Peyer's patch (tissue), 4 donors: ENCODE measurements at places on chromosomes 12 and 14.
A peak's percentile ranks its signal among the peaks of the same experiment; 100 is the strongest.

DNA sequence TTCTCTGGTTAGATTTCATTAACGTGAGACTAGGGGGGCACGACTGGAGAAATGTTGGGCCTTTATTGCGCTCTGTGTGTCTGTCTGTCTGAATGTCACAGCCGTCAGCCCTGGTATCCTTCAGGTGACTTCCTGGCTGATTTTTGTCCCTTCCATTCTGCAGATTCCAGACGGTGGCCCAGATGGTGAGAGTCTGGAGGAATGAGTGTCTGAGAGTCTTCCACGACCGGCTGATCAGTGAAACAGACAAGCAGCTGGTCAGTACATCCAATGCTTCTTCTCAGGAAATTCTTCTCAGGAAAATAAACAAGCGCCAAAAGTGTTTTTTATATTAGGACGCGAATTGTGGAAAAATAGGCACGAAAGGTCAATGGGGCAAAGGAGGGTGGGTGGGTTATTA lies 93.5 kb downstream of the CCDC92 start:
- DNase-seq, result no peak

- no peak for DNase-seq
These were observed 14.2 kb upstream of the LRIG3 start for GRCh38 chr12:58934528-58934927.

- DNase-seq, result peak; percentile 47
These were observed 238.2 kb upstream of the SSTR1 start for GRCh38 chr14:37969511-37969979.

DNA sequence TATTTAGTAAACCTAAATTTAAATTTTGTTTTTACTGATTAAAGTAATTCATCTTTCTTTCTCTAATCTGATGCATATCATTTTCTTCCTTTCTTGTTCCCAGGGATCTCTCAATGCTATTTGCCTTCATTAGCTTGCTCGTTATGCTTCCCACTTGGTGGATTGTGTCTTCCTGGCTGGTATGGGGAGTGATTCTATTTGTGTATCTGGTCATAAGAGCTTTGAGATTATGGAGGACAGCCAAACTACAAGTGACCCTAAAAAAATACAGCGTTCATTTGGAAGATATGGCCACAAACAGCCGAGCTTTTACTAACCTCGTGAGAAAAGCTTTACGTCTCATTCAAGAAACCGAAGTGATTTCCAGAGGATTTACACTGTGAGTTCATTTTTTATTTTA lies 48.6 kb downstream of the VEZT start:
- DNase-seq, result no peak

- peak; percentile 87 for DNase-seq
These were observed at the start of gene LRP1 for GRCh38 chr12:57127726-57128518. Gene LRP1 (plus strand): TSS chr12:57128483. CDS start chr12:57128965, 482 bp downstream.

GRCh38 chr12:106914796-106915634 lies 40.7 kb upstream of the TMEM263 start:
- no peak for DNase-seq

- no peak for DNase-seq
These were observed 29.2 kb upstream of the CRY1 start for GRCh38 chr12:107122452-107122958.

- peak; percentile 84 for DNase-seq
These were observed 20.5 kb downstream of the ZDHHC22 start for GRCh38 chr14:77120771-77121743.

- no peak for DNase-seq
These were observed 4.9 kb downstream of the GSTZ1 start for GRCh38 chr14:77325746-77326094.

- DNase-seq, result no peak
These were observed 34.6 kb downstream of the PACS2 start for GRCh38 chr14:105348945-105349699.

- no peak for DNase-seq
These were observed 493.1 kb downstream of the NOVA1 start for GRCh38 chr14:26104717-26105116.

DNA sequence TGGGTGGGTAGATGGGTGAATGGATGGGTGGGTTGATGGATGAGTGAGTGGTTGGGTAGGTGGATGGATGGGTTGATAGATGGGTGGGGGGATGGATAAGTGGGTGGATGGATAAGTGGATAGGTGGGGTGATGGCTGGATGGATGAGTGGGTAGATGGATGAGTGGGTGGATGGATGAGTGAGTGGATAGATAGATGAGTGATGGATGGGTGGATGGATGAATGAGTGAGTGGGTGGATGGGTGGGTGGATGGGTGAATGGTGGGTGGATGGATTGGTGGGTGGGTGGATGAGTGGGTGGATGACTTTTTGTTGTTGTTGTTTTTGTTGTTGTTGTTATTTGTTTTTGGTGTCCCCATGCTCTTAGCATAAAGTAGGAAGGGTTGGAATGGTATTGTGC lies 45.5 kb downstream of the TBX5 start:
- no peak for DNase-seq

- DNase-seq, result no peak
These were observed 255.0 kb downstream of the PAX9 start for GRCh38 chr14:36916668-36917067.

- DNase-seq, result no peak
These were observed 407.9 kb upstream of the ATXN7L3B start for GRCh38 chr12:74129702-74130101.

DNA sequence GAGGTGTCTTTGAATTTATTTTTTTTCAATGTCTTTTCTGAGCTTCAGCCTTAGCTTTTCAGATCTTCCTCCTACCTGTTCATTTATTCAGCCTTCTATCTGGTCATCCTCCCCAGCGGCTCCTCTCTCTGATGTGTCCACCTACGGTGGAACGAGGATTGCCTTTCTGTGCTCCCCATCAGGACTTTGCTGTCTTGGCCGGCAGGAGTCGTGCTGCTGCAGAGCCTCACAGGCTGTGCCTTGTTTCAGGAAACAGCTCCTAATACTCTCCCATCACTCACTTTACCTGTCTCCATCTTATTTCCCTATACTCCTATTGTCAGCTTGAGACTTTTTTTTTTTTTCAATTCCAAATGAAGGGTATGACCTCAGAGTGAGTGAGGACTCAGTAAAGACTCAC lies 76.9 kb downstream of the KICS2 start:
- no peak for DNase-seq

DNA sequence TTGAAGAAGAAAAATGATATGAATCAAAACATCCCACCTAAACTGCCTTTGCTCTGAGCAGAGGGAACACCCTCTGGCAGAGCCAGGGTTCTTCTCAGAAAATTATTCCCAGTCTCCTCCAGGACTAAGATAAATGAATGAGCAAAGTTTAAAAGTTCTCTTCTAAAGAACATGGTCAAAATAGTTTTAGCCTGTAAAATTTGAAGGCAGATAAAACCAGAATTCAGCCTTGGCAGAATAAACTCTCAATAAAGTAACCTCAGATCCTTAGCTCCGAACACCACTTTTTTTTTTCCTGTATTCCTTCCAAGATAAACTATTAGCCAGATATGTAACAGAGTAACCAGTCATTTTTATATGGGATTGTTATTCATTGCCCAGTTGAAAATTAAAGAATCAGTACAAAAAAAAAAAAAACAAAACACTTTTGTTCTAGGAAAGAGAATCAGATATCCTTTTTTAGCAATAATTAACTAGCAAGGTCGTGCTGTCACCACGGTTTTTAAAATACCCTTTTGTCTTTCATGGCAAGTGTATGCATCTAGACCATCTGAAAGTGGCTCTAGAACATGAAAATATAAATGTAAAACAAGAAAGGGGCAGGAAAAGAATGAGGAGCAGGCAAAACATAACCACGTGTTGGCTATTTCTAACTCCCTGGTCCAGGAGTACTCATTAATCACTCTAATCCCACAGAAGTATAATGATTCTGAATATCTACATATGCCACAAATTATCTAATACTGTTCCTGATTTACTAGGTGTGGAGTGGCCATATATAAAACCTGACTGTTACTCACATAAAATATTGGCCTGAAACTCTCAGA lies 60.8 kb downstream of the CAPZA3 start:
- no peak for DNase-seq

GRCh38 chr12:101939856-101940265 lies 62.5 kb downstream of the DRAM1 start:
- no peak for DNase-seq
